ENCODE measurements at places on chromosomes 7 and 10. TPM values are rescaled to one million over a fixed set of nuclear protein-coding genes. Genes with fewer than 3 reads are reported as not detected.
A peak's percentile ranks its signal among the peaks of the same experiment; 100 is the strongest.

DNA sequence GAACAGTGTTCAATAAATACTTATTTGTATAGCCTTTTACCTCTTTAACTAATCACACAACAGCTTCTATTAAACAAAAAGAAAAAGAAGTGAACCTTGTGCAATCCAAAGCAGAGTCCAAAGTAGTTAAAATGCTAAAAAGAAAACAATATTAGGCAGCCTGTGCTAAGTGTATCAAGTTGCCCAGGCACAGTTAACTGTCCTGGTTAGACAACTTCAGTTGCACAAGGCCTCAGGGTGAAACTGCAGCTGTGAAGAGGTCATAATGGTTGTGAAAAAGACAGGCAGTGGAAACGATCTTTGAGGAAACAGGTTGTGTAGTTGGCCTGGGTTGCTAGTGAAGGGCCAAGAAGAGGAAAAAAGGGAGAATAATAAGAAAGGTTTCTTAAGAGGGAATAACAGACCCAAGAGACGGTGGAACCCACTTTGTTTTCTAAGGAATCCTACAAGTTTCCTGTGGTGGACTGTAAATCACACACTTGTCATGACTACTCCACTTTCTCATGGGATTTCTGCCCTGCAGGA, 6.0 kb upstream of the CROT start:
- DNase-seq: no peak
- H3K36me3 ChIP-seq: no peaks in the 10 kb centered on the region
- no peak overlapping the region for H3K27ac ChIP-seq

DNA sequence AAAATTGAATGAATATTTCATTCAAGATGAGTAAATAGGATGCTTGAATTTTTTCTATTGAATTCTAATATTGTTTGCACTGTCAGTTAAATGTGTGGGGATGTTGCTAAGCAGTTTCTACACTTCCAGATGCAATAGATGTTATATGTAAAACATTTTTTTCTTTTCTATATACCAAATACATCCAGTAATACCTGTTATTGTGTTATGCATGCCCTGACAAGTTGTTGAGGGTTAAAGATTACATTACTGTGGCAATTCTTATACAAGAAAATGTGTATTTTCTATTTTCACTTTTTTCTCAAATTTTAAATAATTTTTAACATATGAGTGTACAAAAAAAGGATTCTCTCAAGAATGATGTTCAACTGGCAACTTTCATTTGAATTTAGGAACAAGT, 713.9 kb downstream of the GATA3 start:
- no peak for DNase-seq
- peaks cover 54% of the 10 kb centered on the region for H3K27me3 ChIP-seq
- H3K4me1 ChIP-seq: no peaks in the 10 kb centered on the region
- no peak overlapping the region for H3K27ac ChIP-seq

- H3K36me3 ChIP-seq: no peaks in the 10 kb centered on the region
- H3K27me3 ChIP-seq: no peaks in the 10 kb centered on the region
- peaks cover 5% of the 10 kb centered on the region for H3K4me1 ChIP-seq
- DNase-seq: peak; percentile 36
Observed at GRCh38 chr7:1526271-1526754, 4.2 kb upstream of the MAFK start.

- peak; percentile 57 for DNase-seq
- H3K4me3 ChIP-seq: no peak overlapping the region
- no peaks in the 10 kb centered on the region for H3K36me3 ChIP-seq
- no peak overlapping the region for H3K27ac ChIP-seq
- H3K4me1 ChIP-seq: no peaks in the 10 kb centered on the region
- peaks cover 49% of the 10 kb centered on the region for H3K27me3 ChIP-seq
Observed at GRCh38 chr10:26556748-26557640, 118.9 kb downstream of the APBB1IP start.

GRCh38 chr7:64914557-64914956, 11.5 kb downstream of the ZNF273 start:
- no peak overlapping the region for H3K27ac ChIP-seq
- peaks cover 71% of the 10 kb centered on the region for H3K36me3 ChIP-seq
- H3K4me3 ChIP-seq: no peak overlapping the region
- no peak for DNase-seq

- H3K4me1 ChIP-seq: no peaks in the 10 kb centered on the region
- no peak overlapping the region for H3K4me3 ChIP-seq
- H3K27me3 ChIP-seq: no peaks in the 10 kb centered on the region
- H3K36me3 ChIP-seq: no peaks in the 10 kb centered on the region
- H3K27ac ChIP-seq: no peak overlapping the region
Observed at GRCh38 chr10:110190170-110190569, 17.2 kb upstream of the MXI1 start.

- H3K4me3 ChIP-seq: no peak overlapping the region
- H3K36me3 ChIP-seq: no peaks in the 10 kb centered on the region
- DNase-seq: no peak
- H3K27ac ChIP-seq: no peak overlapping the region
- no peaks in the 10 kb centered on the region for H3K4me1 ChIP-seq
- H3K27me3 ChIP-seq: no peaks in the 10 kb centered on the region
Observed at GRCh38 chr10:80612261-80612660, 74.6 kb downstream of the SH2D4B start.

- no peaks in the 10 kb centered on the region for H3K36me3 ChIP-seq
- peak overlapping the region; percentile 55 for H3K27ac ChIP-seq
- DNase-seq: peak; percentile 84
- H3K4me3 ChIP-seq: peak overlapping the region; percentile 11
Observed at GRCh38 chr7:75842836-75843446, 29.3 kb upstream of the CCL24 start.

GRCh38 chr7:88278881-88279280, 27.8 kb downstream of the STEAP4 start:
- H3K36me3 ChIP-seq: no peaks in the 10 kb centered on the region
- H3K4me1 ChIP-seq: peaks cover 16% of the 10 kb centered on the region
- no peaks in the 10 kb centered on the region for H3K27me3 ChIP-seq
- H3K27ac ChIP-seq: no peak overlapping the region
- H3K4me3 ChIP-seq: no peak overlapping the region

- no peaks in the 10 kb centered on the region for H3K27me3 ChIP-seq
- no peak overlapping the region for H3K27ac ChIP-seq
- H3K36me3 ChIP-seq: no peaks in the 10 kb centered on the region
- no peak for DNase-seq
- no peaks in the 10 kb centered on the region for H3K4me1 ChIP-seq
Observed at GRCh38 chr10:88032566-88032965, 169.1 kb downstream of the PTEN start.

DNA sequence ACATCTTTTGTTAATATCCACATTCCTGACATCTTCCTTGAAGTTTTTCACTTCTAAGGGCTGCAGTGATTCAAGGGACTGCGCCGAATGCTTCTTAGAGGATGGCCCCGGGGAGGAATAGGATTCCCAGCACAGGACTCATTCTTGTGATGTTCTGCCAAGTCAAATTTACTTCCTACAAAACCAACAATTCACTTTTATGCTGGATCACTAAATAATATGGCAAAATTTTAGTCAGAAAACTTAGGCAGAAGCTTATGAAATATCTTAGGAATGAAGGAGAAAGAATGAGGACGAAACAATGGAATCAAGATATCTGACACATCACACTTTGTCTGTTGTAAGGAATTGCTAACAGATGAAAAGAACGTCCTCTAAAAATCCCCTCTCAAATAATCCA, 151.5 kb downstream of the JAZF1 start:
- DNase-seq: no peak
- H3K4me1 ChIP-seq: peaks cover 2% of the 10 kb centered on the region
- H3K4me3 ChIP-seq: no peak overlapping the region
- H3K36me3 ChIP-seq: no peaks in the 10 kb centered on the region
- H3K27ac ChIP-seq: no peak overlapping the region

GRCh38 chr7:150909200-150909995, 57.1 kb downstream of the AOC1 start:
- H3K27me3 ChIP-seq: peaks cover 31% of the 10 kb centered on the region
- H3K36me3 ChIP-seq: no peaks in the 10 kb centered on the region
- DNase-seq: no peak

DNA sequence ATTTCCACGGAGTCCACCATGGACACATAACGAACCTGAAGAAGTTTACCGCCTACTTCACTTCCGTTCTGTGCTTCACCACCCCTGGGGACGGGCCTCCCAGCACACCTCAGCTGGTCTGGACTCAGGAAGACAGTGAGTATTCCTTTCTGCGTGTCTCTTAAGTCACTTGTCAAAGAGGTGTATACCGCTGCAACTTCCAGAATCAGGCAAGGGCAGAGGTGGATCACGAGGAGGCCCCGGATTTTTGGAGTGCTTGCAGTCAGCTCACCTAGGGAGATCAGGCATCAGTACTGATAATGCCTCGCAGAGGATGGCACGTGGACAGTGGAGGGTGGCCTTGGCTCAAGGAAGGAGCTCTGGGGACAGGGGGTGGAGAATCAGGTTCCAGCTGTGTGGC, 630.4 kb upstream of the FOXK1 start:
- H3K4me1 ChIP-seq: no peaks in the 10 kb centered on the region
- H3K36me3 ChIP-seq: no peaks in the 10 kb centered on the region
- H3K27me3 ChIP-seq: no peaks in the 10 kb centered on the region
- H3K4me3 ChIP-seq: no peak overlapping the region
- H3K27ac ChIP-seq: no peak overlapping the region

GRCh38 chr10:6578795-6579182, 1.3 kb downstream of the PRKCQ start:
- no peak overlapping the region for H3K4me3 ChIP-seq
- no peak for DNase-seq
- no peaks in the 10 kb centered on the region for H3K4me1 ChIP-seq
- peaks cover 44% of the 10 kb centered on the region for H3K27me3 ChIP-seq

DNA sequence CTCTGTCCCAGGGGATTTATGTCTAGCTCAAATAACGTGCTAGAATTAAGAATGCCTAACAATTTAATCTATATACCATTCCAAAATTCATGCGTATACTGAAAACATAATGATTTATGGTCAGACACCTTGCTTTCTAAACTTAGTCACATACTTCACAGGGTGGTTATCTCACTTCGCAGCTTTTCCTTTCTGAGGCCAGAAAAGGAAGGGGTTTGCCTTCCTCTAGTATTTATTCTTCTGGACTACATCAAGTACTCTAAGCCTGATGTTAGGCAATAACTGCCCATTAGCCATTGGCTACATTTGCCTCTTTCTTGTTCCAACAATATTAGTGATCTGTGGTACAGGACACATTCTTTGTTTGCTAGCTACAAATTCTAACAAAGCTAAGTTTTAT, 72.6 kb upstream of the FHIP2A start:
- no peak overlapping the region for H3K27ac ChIP-seq
- H3K4me1 ChIP-seq: peaks cover 15% of the 10 kb centered on the region
- H3K4me3 ChIP-seq: no peak overlapping the region
- no peak for DNase-seq

DNA sequence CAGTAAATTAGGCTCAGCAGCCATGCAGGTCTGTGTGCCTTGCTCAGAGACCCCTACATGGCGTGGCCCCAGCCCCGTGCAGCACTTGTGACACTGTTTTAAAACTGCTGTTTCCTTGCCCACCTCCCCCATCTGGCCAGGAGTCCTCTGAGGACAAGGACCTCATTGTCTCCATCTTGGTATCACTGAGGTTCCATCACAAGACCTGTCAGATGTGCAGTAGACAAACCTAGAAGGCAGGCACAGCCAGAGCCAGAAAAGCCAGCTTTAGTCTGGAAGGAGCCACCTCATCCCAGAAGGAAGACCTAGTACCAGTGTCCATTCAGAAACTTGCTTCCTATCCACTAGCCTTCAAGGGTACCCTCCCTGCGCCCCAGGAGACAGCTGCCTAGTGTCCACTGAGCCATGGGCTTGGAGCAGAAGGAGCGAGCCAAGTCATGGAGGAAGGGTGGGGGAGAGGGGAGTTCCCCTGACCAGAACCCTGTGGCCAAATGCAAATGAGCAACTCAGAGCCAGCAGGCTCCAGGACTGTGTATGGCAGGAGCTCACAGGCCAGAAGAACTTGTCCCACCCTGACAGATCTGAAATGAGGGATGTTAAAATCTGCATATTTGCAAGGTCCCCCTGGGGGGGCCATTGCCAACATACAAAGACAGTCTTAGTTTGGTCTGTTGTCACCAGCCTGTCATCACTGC, 176.1 kb downstream of the SH3PXD2A start:
- H3K27ac ChIP-seq: no peak overlapping the region
- no peaks in the 10 kb centered on the region for H3K4me1 ChIP-seq
- no peak overlapping the region for H3K4me3 ChIP-seq
- no peaks in the 10 kb centered on the region for H3K27me3 ChIP-seq
- DNase-seq: no peak

DNA sequence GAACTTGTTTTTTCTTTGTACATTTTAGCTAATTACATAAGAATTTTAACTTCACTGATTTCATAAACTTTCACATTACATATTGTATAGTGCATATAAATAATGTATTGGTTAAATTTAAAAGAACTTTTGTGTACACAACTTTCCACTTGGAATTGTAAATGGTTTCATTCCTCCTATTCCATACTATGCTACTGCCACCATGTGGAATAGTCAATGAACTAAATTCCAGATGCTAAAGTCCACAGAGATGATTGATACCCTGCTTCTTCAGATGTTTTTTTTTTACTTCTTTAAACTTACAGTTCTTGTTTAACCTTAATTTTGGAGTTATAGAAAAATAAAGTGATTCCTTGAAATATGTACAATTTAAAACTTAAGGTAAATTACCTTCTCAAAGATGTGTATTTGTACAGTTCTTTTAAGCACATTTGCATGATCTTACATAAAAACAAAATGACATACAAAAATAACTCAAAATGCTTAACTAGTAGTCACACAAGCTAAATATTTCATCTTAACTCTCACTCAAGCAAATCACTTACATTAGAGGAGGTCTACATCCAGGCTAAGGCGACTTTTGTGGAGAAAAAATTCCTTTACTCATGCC, 247.6 kb upstream of the HGF start:
- peak; percentile 57 for DNase-seq
- no peak overlapping the region for H3K4me3 ChIP-seq
- no peak overlapping the region for H3K27ac ChIP-seq

GRCh38 chr7:68414631-68415425, 1183.4 kb upstream of the AUTS2 start:
- H3K4me3 ChIP-seq: no peak overlapping the region
- H3K27ac ChIP-seq: no peak overlapping the region
- H3K27me3 ChIP-seq: no peaks in the 10 kb centered on the region

- no peaks in the 10 kb centered on the region for H3K4me1 ChIP-seq
- no peak overlapping the region for H3K4me3 ChIP-seq
- no peak for DNase-seq
- no peak overlapping the region for H3K27ac ChIP-seq
Observed at GRCh38 chr7:22871661-22872060, 49.0 kb upstream of the TOMM7 start.

- H3K4me1 ChIP-seq: no peaks in the 10 kb centered on the region
- peaks cover 6% of the 10 kb centered on the region for H3K36me3 ChIP-seq
- DNase-seq: no peak
- no peaks in the 10 kb centered on the region for H3K27me3 ChIP-seq
- no peak overlapping the region for H3K4me3 ChIP-seq
Observed at GRCh38 chr7:74233655-74234285, 20.4 kb downstream of the RFC2 start.

Gene ZNF239
- total RNA-seq: 9.7 TPM

Gene AOC1
- total RNA-seq: not detected

Gene GPR26
- total RNA-seq: not detected

Gene WEE2
- total RNA-seq: not detected

Gene LSM5
- 38.9 TPM for total RNA-seq

Gene KIF11
- 25.5 TPM for total RNA-seq

Gene TET1
- 3.0 TPM for total RNA-seq

Gene PODXL
- 44.2 TPM for total RNA-seq

Gene FAM25A
- total RNA-seq: 11.4 TPM

Gene A1CF
- total RNA-seq: not detected

Gene NACAD
- total RNA-seq: 0.12 TPM

All from PC-3 (cell line).